ENCODE measurements at places on chromosomes 2 and 18.

DNA sequence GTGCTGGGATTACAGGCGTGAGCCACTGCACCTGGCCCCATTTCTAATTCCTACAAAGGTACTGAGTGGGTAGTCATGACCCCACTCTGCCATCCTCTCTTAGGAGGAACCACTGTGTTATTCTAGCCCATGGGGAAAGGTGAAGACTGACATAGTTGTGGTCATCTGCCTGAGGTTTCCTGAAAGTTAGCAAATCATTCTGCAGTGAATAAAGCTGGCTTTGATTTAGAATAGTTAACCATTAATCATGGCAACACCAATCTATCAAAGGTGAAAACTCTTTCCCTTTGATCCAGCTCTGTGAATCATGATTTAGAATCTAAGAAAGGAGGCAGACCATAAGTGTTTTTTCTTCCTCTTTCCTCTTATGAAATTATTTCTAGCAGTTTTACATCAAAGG is 50.8 kb downstream of the SUMO1 start:
- no peak for DNase-seq

DNA sequence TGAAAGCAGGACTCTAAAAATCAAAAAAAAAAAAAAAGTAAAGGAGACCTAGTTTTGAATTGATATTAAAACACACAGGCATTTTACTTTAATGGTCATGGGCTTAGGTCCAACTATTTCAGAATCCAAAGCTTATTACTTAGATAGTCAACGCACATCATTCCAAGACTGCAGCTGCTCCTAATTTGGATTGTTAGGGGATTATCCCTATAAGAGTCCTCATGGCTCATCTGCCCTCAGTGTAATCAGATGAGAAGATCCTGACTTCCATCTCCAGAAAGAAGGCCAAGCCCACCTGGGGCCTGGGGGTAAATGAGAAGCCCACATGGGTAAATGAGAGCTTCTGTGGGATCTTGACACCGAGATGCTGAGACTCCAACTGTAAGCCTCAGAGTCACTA is 424.2 kb downstream of the NRXN1 start:
- DNase-seq = peak; percentile 98

DNA sequence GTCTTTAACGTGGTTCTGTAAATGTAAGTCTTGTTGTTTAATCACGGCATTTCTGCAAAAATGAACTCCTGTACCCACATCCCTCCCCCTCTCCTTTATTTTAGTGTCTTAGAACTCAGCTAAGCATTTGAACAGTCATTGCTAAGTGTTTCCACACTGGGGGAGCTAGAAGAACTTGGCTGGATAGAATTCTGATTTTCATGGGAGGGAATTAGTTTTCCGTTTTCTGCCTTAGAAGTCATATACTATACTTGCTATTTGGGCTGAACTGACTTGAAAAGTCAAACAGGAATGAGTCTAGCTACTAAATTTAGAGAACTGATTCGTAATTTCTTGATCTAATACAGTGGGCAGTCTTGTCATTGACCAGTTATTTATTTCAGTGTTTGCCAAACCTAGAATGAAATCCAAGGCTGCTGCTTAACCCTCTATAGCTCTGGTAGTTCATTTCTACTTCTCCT is 61.1 kb downstream of the FMNL2 start:
- DNase-seq = no peak

DNA sequence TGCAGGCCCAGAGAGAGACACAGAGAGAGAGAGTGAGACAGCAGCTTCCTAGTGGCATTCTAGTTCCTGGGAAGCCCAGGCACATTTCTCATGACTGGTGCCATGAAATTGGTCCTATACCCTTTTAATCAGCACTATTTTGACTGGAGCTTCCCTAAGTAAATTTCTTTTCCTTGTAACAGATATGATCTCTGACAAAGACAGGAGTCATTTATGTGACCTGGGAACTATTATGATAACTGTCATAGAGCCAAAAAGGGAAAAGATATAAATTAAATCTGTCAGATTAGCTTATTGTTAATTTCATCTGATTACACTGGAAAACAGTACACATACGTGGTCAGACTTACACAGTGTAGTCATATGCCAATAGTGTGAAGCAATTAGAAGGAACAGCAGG is 161.3 kb upstream of the HNRNPA3 start:
- DNase-seq = no peak

DNA sequence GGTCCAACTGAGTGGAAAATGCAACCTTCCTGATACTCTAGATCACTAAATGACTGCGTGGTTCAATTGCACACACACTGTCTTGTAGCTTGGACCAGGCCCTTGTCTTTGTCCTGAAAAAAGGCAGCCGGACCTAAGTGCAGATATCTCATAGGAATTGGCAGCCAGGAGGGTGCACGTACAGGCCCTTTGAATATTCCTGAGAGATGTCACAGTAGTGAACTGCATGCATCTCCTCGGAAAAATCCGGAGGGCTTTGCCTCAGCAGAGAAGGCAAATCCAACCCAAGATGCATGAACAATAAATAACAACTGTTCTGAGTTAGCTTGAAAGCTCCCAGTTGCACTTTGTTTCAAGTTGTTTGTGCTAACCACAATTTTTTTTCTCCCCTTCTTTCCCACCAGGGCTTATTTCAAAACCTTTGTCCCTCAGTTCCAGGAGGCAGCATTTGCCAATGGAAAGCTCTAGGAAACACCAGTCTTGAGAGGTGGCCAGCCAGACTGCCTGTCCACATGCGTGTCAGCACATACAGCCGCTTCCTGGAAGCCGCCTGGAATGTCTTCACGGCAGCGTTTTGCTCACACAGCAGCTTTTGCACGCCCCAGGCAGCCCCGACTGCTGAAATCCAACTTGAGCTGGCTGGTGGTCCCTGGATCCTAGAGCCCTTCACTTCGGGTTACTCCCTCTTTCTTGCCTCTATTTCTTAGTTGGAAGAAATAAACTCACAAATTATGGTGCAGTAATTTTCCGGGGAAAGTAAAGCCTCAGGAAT is 54.4 kb upstream of the FOSL2 start:
- DNase-seq = no peak

GRCh38 chr2:239396881-239397681 is 3.7 kb downstream of the HDAC4 start:
- no peak for DNase-seq

DNA sequence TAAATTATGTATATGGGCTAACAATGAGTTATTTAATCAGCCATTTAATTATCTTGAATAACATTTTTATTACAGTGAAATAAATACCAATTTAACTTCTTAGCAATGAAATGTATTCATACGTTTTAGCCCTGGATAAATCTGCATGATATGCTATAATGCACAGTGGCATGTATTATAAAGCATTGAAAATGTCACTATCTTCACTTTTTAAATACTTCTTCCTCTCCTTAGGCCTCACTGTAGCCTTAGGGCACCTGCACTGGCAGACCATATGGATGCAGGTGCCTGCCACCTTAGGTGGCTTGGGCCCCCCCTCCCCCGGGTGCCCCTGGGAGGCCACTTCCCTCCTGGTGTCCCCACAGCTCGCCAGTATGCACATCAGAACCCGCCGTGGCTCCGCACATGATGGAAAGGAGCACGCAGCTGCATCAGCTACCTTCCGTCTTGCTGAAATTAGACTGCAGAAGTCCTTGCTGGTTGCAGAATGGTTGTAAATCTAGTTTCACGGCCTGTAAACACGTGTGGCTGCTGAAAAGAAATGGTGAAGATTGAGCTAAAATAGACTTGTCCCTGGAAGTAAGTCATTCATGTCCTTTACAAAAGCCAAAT is 56.7 kb downstream of the ADI1 start:
- DNase-seq = no peak

- no peak for DNase-seq
Measured at GRCh38 chr18:60506190-60506589, 133.6 kb upstream of the MC4R start.

DNA sequence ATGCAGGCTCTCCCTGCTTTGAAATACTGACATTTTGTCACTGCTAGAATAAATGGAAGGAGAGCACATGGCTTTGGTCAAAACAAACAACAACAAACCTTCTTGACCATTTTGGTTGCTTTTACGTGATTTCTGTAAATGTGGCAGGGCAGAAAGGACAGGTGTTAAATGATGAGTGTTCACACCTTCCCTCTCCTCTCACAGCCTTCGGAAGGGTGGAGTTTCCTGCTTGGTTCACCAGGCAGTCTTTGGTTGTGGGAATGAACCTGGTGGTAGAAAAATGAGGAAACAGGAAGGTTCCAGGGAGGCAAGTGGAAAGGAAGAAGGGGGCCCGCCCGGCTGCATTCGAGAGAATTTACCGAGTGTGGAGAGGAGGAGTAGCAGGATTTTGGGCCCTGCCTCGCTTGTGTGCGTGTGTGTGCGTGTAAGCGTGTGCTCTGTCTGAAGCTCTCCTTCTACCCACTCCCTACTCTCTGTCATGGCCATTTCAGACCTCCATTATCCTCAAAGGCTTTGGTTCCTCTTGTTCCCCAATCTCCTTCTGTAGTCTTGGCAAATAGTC is 23.7 kb upstream of the SPP2 start:
- DNase-seq = no peak

DNA sequence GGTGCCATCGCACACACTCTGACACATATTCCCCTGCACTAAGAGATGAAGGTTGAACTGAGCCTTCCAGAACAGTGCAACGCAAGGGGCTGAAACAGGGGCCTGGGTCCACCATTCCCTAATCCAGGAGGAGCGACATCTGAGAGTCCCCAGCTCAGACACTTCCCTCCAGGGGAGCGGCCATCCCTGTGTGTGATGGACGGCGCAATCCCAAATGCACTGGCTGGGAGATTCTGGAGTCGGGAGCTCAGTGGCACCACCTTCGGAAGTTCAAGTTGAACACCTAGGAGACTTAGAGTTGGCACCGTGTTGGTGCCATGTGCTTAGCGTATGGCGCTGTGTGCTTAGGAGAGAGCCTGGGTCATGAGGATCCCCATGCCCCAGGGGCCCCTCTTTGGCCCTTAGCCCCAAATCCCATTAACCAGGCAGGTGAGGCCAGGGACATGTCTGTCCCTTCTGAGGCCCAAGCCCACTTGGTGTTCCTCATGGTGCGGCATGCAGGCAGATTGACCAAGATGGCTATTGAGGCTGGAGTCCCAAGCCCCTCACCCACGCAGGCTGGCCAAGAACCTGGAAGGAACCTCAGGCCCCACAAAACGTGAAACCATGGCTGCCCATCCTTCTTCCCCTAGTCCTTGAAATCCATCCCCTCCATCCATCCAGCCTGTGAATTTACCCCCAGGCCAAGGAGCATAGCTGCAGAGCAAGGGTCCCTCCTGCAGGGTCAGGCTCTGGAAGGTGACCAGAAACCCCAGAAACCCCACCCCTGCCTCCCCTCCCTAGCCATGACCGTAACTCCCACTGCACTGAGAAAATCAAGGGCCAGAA is 114.1 kb upstream of the OTOS start:
- DNase-seq = no peak

GRCh38 chr18:62371436-62371835 is 46.3 kb downstream of the TNFRSF11A start:
- DNase-seq = no peak

- DNase-seq = peak; percentile 74
Measured at GRCh38 chr2:132668189-132668823, 1.7 kb downstream of the LYPD1 start.

GRCh38 chr2:11963966-11964365 is 217.5 kb downstream of the LPIN1 start:
- DNase-seq = no peak

DNA sequence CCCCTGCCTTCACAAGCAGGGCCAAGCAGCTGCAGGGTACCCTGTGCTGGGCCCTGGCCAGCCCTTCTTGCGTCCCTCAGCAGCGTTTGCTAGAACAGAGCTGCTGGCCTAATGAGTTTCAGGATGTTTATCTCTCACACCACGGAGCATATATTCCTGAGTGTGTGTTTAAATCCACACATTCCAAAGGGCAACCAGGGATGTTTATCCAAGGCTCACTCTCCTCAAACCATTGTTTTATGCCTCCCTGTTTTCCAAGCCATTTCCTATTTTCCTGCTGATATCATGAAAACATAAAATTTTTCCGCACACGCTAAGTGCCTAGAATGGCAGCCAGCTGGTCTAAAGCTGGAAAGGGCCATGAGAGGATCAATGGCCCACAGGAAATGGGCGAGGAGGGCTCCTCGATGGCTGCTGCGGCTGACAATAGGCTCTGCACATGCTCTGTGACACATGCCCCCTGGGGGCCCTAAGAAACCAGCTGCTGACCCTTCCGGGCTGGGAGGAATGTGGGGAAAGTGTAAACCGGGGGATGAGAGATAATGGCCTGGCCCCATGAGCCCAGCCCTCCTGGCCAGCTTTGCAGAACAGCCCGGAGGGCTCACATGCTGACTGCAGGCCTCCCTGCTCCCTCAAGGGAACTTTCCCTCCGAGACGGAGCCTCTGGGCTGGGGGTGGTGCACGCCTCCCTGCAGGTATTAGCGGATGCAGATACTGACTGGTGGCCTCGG is 194.0 kb downstream of the NDUFA10 start:
- DNase-seq = no peak

DNA sequence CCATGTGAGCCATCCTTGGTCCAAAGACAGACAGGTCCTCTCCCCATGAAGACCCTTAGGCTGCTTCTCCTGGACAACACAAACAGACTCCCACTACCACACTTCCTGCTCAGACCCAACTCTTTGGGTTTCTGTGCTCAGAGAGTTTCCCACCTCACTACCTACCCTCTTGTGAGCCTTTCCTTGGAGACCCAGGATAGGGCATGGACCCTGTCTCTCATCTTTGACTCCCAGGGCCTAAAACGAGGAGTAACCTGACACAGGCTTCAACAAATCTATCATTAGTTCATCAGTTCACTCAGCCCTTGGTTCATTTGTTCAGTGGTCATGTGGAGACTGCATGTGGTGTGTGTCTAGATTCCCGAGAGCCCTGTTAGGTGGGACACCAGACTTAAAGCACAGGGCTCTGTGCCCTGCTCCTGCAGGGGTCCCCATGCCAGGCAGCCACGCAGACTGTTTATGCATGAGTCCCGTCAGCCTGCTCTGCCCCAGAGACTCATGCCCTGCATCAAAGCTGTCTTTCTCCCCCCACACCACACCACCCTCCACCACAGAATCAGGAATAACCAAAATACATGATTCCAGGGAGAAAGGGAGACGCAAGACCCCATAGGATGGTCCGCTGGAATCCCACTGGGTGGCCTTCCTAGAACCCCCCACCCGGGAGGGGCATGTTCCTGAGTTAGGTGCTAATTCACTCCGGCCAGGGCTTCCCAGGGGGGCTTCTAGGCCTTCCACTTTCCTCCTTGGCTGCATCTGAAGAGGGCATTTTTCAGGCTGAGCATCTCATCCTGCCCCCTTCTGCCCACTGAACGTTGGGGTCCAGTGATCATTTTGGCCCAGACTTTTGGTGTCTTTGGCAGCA is 100.2 kb upstream of the TEX51 start:
- DNase-seq = no peak

DNA sequence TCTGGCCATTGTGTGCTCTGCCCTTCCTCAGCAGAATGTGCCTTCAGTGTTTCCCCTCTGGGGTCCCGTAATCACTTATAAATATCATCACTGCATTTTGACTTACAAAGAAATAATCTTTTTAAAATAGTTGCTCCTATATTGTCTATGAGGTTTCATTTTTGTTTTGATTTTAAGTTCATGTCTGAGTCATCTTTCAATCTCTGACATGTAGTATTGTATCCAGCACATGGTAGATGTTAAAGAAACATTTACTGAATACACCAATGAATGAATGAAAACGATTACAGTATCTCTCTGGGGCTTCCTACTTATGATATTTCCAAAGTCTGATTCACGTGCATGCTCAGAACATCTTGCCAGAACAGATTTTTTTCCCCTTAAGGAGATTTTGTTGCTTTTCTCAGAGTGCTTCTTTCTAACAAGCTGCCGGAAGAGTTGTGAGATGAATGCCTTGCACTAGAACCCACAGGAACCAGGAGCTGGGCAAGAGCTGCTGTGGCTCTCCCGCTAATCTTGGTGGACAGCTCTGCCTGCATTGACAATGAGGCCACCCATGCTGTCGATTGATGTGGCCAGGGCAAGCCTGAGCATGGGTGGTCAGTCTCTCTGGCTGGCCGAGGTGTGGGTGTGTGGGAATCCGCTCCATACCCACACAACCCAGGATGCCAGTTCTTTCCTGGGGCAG is 199.4 kb downstream of the CYRIA start:
- no peak for DNase-seq
